Hippocampal formation (tissue), 2 donors: ENCODE measurements at places on chromosomes 7 and 10.

DNA sequence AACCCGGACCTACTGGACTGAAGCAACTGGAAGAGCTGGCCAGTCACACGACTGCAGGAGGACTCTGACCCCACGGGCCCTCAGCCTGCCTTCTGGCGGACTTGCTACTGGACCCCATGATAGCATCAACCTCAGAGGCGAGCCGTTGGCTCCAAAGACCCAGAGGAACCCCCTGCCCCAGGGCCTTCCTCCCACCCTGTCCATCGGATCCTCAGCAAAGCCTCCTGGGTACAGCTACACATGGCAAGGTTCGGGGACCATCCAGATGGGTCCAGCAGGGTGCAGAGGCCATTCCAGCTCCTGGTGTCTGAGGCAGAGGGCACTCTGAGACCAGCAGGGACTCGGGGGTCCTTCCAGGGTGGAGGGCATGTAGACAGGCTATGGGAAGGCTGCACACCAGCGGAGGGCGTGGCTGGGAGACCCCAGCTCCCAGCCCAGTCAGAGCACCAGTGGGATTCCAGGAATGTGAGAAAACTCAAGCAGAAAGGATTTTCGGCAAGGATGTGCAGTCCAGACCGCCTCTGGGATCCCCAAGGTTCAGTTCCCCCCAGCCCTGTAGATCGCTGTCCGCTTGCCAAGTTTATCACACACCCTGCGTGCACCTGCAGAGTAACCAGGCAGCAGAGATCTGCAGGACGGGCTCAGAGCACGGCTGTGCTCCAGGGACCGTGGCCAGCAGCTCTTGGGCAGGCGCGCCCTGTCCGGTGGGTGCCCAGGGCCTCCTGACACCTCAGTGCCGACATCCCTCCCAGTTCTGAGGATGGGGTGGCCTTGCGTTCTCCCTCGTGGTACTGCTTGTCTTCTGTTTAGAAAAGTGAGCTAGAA lies 89.8 kb upstream of the PPP2R2D start:
- DNase-seq: no peak

GRCh38 chr10:70528741-70529362 lies 50.3 kb downstream of the PALD1 start:
- no peak for DNase-seq

- DNase-seq: no peak
Observed at GRCh38 chr10:12019283-12019971, 23.2 kb downstream of the UPF2 start.

- no peak for DNase-seq
Observed at GRCh38 chr10:73117976-73118743, 7.9 kb downstream of the NUDT13 start.

GRCh38 chr10:14389981-14390590 lies 59.4 kb upstream of the FRMD4A start:
- DNase-seq: no peak

DNA sequence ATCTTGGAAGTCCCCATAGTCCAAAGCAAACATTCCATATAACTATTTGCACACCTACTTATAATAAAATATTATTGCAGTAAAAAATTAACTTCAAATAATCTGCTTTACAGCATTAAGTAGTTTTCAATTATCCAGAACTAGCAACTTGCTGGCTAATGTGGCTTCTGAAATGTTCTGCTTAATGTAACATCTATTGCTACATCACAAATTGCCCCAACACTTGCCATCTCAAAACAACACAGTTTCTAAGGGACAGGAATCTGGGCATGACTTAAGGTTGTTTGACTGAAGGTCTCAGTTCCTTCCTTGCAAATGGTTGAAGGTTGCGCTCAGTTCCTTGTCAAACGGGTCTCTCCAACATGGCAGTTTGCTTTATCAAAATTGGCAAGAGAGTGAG lies 378.5 kb upstream of the SEMA3C start:
- no peak for DNase-seq

DNA sequence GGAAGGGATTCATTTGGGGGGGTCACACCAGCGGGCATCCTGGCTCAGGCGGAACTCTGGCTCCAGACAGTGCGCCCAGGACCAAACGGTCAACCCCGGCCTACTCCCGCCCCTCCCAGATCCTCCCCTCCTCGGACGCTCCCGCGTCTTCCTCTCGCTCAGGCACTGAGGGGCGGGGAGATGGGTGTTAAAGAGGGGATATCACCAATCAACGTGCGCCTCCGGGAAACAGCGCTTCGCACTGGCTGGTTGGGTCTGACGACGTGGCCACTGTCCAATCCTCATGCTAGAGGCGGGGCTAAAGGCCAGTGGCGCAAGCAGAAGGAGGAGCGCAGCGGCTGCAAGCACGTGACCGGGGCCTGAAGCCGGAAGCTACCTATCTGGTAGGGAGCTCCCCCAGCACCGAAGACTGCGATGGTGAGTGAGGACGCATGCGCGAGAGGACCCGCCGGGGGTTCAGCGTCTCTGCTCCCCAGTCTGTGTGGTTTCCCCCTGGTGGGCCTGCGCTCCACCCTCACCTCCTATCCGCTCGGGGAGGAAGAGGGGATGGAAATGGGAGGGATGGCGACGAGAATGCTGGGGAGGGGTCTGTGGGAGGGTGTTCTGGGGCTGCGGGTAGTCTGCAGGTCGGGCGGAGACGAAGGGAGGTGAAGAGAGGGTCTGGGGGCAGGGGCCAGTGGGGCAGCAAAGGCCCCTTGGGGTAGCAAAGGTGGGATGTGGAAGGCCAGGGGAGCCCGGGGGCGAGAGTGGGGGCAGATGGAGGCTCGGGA lies at the start of gene LAMTOR4:
TSS of gene LAMTOR4 (plus strand) at position 360 of the 770 bp plus-strand sequence. CDS start at position 415, 55 bp downstream.
- peak; percentile 99 for DNase-seq

DNA sequence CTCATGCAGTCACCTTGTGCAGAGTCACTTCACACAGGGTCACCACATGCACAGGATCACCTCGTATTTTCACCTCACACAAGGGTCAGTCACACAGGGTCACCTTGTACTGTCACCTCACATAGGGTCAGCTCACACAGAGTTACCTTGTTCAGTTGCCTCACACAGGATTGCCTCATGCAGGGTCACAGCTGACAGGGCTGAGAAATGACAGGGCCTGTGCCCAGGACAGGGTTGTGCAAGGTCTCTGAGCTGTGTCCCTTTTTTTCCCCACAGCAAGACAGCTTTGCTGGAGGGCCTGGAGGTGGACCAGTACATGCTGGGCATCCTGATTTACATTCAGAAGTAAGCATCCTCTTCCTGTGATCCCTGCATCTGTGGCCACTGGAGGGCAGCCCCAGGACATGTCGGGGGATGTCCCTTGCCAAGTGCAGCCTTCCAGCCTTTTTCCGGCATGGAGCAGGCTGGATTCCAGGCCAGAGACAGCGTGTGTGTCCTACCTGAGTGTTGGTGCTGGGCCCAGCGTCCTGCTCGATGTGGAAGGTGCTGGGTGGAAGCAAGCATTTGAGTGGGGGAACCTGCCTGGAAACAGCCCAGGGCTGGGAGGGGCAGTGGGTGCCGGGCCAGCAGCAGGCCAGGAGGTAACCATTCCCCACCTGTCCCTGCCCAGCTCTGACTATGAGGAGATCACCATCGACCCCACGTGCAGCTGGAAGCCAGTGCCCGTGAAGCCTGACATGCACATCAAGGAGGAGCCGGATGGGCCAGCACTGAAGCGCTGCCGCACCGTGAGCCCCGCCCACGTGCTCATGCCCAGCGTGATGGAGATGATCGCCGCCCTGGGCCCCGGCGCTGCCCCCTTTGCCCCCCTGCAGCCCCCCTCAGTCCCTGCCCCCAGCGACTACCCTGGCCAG lies 16.3 kb downstream of the ZMIZ2 start:
- no peak for DNase-seq

- DNase-seq: no peak
Observed at GRCh38 chr10:88989824-88990383, 694 bp upstream of the FAS start.

GRCh38 chr10:116156819-116157218 lies 116.2 kb downstream of the GFRA1 start:
- DNase-seq: no peak

- DNase-seq: peak; percentile 62
Observed at GRCh38 chr10:74824900-74825370, 1.5 kb upstream of the KAT6B start.

DNA sequence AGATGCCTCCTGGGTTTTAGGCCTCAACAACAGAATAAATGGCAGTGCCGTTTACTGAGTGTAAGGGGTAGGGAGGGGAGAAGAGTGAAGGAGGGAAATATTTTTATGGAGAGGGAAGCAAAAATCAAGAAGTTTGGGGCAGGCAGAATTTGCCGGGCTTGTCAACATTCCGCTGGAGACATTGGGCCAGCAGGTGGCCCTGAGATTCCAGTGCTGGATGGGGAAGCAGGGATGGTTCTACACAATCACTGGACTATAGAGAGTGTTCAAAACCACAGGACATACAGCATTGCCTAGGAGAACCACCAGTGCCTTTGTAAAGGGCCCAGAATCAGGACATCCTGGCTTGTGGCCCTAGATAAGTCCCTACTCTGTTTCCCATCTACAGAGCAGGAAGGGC lies 598.6 kb upstream of the MGMT start:
- no peak for DNase-seq

DNA sequence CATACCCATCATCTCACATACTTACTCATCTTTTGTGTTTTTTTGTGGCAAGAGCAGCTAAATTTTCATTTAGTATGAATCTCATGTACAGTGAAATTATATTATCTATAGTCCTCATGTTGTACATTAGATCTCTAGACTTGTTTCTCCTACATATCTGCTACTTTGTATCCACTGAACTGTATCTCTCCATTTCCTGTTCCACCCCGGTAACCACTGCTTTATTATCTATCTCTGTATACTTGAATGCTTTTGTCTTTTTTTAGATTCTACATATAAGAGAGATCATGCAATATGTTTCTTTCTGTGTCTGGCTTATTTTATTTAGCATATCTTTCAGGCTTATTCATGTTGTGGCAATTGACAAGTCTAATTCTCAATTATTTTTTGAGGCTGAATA lies 125.1 kb downstream of the ANKRD7 start:
- no peak for DNase-seq

GRCh38 chr7:14137676-14138075 lies 148.2 kb upstream of the ETV1 start:
- no peak for DNase-seq

DNA sequence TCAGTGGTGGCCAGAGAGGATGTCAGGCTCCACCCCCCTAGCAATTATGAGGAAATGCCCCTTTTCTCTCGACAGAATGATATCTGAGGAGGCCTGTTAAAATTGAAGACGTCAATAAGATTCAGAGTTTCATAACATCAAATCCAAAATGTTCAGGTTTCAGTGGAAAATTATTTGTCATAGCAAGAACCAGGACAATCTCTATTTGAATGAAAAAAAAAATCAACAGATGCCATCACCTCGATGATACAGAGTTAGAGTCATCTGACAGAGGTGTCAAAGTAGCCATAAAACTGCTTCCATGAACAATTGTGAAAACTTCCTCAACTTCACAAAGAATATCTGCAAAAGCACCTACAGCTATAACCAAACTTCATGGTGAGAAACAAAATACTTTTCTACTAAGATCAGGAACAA lies 7.7 kb downstream of the TMEM273 start:
- DNase-seq: no peak

DNA sequence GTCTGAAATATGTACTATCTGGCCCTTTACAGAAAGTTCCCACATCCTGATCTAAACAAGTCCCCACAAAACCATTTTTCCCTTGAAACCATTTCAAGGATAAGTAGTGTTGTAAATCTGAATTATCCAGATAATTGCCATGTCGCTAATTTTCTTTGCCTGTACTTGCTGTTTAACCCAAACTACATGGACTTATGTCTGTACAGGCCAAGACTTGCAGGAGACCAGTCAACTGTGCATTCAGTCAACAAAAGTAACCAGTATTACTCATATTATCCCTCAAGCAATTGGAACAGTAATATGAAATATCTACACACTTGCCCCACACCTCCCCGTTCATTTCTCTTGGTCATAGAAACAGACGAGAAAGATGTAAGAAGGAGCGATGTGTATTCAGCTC lies 347.8 kb upstream of the NFE2L3 start:
- DNase-seq: no peak

DNA sequence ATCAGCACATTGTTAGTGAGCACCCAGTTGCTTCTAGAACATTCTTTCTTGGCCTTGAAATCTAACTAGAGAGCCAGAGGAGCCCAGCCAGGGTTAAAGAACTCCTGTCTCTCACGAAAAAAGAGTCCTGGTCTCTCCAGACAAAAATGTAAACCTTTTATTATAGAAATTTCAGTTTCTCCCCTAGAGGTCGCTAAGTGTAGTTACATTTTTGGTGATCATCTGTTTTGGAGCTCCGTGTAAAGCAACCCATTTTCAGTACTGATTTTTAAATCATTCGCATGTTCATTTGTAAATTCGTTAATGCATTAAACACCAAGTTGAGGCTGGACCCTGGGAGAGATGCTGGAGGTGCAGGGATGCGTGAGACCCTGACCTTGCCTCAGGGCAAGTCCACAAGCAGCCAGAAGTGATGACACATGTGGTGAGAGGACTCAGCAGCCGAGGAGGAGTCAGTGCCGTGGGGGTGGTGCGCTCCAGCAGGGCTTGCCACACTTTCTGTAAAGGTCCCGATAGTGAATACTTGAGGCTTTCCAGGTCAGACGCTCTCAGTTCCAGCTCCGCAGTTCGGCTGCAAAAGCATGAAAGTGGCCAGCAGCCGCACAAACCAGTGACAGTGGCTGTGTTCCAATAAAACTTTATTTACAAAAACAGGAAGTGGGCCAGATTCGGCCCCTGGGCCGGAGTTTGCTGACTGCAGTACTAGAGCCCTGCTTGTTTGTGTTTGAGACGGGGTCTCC lies 578.6 kb upstream of the FOXK1 start:
- DNase-seq: no peak

- DNase-seq: no peak
Observed at GRCh38 chr7:130288829-130289228, 4.1 kb upstream of the CPA4 start.

DNA sequence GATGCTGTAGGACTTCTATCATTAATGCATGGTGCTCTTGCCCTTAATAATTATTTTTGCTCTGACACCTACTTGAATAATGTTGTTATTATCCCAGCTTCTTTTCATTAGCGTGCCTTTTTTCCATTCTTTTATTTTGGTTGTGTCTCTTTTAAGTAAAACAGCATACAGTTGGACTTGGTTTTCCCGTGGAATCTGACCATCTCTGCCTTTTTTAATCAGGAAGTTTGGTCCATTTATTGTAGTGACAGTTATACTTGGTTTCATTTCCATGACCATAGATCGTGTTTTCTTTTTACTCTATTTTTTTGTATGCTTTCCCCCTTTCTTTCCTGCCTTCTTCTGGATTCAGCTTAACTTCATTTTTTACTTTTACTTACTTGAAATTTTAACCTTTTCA lies 4.6 kb downstream of the PAPOLB start:
- no peak for DNase-seq

GRCh38 chr7:131774419-131775220 lies 218.2 kb upstream of the PODXL start:
- no peak for DNase-seq

- DNase-seq: no peak
Observed at GRCh38 chr7:7207876-7208275, 25.5 kb downstream of the C1GALT1 start.

DNA sequence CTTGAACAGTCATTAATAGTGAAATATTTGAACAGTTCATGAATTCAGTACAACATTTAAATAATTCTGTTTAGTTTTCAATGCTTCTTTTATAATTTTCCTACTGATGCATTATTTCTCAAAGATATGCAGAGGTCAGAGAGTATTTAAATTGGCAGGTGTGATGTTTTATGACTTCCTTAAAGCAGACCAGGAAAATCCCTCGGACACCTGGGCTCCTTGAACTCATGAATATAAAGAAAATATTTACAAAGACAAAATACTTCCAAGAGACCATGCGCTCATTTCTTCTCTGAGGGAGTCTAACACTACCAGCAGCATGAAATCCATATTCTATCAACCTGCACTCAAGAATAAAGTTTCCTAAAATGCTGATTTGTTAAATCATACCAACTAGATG lies 127.6 kb downstream of the IPMK start:
- DNase-seq: no peak

- DNase-seq: no peak
Observed at GRCh38 chr10:63246356-63246755, 113.2 kb downstream of the NRBF2 start.
